ENCODE measurements at places on chromosomes 1 and 21.

DNA sequence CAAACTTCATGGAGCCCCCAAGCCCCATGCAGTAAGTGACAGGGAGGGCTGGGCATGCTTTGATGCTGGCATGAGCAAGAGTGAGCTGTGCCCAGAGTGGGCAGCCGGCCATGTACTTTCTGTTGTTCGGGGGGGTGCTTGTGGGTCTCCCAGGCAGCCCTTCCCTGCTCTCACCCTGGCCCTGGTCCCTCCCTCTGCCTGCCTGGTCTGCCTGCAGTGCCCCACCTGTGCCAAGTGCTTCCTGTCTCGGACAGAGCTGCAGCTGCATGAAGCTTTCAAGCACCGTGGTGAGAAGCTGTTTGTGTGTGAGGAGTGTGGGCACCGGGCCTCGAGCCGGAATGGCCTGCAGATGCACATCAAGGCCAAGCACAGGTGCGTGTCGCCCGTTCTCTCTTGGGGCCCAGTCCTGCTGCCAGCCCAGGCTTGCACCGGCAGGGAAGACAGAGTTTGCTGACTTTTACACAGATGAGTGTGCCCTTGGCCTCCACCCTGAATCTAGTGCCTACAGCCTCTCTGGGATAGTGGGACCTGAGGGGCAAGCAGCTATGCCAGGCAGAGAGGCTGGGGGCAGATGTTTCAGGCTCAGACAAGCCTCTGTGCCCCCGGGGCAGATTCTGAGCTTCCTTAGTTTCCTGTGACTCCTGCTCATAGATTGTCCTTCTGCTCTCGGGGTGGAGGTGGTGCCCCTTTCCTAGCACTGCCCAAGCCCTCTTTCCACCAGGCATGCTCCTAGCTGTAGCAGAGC, 7.6 kb downstream of the ZBTB48 start:
- DNase-seq, result no peak

GRCh38 chr21:32705139-32705538, 22.7 kb downstream of the SYNJ1 start:
- no peak for DNase-seq

GRCh38 chr1:24925082-24925779, 4.8 kb downstream of the RUNX3 start:
- peak; percentile 64 for DNase-seq

DNA sequence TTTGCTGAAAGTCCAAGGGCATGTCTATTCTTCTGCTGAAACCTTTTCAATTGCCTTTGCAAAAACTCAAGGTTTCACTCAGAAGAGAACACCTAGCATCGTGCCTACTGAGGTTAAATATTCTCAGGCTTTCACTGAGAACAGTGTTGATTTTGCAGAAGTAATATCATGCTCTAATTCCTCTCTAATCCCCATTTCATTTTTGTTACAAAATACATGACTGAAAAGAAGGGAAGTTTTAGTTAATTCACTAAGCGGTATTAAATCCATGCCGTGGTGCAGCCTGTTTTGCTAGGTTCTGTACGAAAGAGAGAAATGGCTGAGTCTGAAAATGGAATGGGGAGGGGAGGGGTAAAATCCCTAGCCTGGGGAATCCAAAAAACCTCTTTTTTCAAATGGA, 163.2 kb upstream of the CAMK1G start:
- no peak for DNase-seq

DNA sequence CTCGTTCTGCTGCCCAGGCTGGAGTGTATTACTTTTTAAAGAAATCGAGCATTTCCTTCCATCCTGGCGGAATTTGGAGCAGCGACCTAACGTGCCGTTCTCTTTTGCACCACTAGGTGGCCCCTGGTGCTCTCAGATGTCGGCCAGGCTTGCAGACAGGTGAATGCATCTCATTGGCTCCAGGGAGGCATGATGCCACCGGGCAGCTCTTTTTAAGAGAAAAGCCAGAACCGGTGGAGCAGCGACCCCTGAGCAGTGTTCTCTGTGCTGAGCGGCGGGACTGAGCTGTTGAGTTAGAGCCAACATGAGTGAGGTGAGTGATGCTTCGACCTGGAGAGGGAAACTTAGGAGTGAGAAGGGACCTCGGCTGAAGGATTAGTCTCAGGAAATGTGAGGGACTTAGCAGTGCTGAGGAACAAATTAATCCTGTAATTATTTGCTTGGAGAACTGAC, at the start of gene PCP4:
Gene PCP4 (plus strand): TSS at position 241 of the 453 bp plus-strand sequence. CDS start 64 bp downstream, at position 305.
- no peak for DNase-seq

DNA sequence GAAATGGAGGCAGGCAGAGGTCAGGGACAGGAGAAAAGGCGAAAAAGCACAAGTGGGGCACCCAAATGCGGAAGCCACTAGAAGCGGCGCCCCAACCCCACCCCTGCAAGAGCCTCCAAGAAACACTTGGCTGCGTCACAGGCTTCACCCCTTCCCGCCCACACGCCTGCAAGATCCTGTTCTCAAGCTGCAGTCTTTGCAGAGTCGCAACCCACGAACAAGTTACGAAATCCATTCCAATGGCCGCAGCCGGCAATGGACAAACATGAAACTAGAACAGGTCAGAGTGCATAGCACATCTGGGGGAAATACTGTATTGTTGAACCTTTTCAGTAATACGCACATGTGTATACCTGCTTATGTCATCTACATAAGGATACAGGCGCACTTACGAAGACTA, 103.6 kb downstream of the PSMG1 start:
- DNase-seq, result no peak

DNA sequence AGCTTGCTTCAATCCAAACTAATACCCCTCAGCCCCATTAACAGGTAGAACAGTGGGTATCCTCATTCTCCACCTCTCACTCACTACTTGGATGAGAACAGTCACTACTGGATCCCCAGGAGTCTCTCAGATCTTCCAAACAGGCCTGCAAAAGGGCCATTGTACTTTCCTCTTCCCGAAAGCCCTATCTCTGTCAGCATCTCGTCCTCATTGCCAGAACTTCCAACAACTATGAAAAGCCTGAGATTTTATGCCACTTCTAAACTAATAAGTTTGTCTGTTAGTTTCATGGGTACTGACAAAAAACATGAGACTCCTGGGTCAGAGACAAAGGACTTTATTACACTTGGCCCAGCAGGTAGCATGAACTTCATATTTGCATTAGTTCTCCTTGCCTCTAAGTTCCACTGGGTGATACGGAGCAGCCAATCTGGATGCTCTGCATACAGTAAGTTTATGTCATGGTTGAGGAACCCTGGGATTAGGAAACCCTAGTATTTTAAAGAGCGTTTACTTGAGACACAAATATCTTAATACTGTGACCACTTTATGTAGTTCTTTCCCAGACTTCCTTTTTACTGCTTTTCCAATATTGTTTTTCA, 38.1 kb downstream of the VANGL2 start:
- no peak for DNase-seq

DNA sequence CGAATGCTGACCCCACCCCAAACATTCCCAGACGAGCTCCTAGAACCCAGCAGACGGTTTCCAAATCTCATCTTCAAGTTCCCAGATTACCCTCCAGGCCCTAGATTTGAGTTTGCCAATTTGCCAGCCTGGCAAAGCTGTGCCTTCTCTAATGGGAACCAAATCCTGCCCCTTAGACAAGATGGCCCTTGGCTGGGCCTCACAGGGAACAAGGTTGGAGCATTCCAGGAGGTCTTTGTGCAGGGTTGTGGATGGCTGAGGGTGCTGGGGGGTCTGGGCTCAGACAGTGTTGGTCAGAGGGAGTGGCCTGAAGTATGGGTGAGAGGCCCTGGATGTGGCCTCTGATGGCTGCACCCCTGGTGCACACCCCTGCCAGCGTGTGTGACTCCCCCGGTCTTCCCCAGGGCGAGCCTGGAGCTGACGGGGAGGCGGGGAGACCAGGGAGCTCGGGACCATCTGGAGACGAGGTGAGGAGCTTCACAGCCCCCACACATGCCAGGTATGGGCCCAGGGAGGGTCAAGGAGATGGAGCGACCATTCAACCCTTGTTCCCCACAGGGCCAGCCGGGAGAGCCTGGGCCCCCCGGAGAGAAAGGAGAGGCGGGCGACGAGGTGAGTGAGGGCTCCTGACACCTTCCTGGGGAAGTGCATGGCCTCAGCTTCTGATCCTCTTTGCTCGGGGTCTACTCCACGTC, 10.2 kb downstream of the COL6A1 start:
- no peak for DNase-seq

GRCh38 chr1:31524186-31524901, 52.0 kb upstream of the TINAGL1 start:
- DNase-seq, result no peak

All from thymus (tissue), 14 donors.